ENCODE measurements at places on chromosomes 12 and 14.

DNA sequence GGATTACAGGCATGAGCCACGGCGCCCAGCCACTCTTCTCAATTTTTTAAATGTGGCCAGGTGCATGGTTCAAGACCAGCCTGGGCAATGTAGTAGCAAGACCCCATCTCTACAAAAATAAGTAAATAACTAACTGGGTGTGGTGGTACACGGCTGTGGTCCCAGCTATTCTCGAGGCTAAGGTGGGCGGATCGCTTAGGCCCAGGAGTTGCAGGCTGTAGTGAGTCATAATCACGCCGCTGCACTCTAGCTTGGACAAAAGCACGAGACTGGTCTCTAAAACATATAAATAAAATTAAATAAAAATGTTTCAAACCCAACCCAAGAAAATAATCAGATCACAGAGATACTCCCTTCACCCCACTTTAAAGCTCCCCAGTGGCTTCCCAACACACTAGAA is 8.9 kb downstream of the KDM2B start:
- no peak for DNase-seq

DNA sequence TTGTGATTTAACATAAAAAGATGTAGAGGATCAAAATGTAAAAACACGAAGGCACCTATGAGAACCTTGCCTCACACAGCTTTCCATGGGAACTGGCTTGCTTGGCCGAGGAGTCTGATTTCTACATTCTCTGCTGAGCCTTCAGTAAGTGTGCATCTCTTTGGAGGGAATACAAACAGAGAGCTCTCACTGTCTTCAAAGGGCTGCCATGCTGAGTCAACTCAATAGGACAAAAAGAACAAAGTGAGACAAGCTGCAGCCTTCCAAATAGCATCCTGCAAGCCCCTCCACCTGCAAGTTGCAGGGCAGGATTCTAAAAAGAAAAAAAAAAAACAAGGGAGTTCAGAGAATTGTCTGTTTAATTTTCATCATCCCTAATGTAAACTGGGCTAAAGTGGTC is 411.9 kb downstream of the NELL2 start:
- peak; percentile 7 for DNase-seq

DNA sequence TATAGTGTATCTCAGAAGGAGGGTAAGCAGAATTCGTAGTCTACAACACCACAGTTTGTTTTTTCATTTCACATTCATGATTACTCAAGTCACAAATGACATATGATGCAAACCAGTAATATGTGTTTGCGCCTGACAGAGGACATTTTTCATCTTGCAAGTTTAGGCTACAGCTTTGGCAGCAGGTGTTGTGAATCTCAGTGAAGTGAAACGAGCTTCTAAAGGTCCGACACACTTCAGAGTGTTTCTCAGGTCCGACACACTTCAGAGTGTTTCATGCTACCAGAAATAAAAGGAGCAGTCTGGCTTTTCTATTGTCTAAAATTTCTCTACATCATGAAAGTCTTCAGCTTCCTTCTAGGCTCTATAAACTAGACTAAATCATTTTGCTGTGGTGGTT is 22.7 kb downstream of the CLEC14A start:
- DNase-seq = no peak

GRCh38 chr12:107444771-107445170 is 240.8 kb upstream of the PWP1 start:
- no peak for DNase-seq

GRCh38 chr12:96121271-96121711 is 72.9 kb upstream of the ELK3 start:
- no peak for DNase-seq

Measured in midbrain (tissue), 1 donor.